Esophagus mucosa (tissue), 1 donor: ENCODE measurements at places on chromosomes 12 and 14.
A peak's percentile ranks its signal among the peaks of the same experiment; 100 is the strongest.

DNA sequence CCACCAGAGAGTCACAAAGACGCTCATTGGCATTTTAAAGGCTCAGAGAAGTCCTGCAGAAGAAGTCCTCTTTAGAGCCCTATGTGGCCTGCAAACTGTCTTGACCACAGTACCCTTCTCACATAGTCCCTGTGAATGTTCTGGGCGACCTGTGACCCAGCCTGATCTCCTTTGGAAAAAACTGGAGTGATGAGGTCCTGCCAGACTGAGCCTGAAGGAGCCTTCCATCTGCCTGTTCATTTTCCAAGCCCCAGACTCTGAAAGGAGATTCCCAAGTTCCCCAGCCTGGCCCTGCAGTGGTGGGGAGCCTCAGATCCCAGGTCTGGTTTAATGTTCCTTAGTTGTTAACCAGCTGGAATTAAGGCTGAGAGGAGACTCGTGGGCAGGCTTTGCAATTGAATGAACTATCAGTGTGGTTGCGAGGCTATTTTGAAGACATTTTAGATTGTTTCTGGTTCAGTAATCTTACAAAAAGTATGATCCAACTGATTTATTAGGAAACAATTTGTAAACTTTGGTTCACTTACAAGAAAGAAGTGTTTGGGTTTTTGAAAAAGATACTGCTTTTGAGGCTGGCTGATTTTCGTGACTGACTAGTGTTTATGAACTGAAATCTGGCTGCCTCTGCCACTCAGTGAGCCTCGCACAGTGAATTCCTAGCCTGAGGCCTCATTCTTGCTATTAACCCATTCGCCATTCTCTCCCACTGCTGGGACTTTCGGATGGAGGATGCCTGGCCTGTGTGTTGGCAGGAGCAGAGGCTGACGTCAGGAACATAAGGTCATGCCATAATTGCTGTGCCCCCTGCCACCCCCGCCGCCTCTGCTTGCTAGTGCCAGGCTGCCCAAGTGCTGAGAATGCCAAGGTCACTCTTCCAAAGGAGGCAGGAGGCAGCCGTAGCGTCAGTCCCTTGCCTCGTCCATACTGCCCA, 249.0 kb downstream of the CACNA1C start:
- ATAC-seq, result no peak

DNA sequence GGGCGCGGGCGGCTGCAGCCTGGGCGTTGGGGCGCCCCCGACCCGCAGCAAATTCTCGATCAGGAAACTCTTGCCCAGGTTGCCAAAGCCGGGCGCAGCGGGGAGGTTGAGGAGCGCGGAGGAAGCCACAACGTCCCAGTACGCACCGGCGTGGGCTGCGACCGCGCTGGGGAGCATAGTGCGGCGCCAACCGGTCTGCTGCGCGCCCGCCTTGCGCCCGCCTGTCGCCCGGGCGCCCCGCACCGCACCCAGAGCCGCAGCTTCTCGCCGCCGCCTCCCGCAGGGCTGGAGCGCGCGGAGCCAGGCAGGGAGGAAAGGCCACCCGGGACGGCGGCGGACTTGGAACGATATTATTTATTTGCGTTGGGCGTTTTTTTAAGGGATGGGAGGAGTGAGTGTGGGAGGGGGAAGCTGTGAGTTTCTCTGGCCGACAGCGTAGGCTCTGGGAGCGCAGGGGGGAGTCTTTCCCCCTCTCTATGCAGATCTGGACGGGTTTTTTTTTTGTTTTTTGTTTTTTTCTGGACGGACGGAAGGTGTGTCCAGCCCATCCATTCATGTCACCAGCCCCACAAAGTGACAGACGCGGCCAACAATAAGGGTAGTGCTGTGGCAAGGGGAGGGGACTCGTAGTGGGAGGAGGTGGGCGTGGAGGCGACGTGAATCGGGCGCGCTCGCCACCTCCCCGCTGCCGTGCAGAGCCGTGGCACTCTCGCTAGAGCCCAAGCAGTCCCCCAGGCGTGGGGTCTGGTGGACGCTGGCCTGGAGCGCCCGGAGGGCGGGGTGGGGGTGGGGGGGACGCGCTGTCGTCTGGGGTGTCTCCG, at the start of gene DBX2:
Gene DBX2 (minus strand): TSS at position 349 of the 821 bp plus-strand sequence. CDS start 172 bp downstream, at position 177.
- peak; percentile 61 for ATAC-seq

GRCh38 chr12:43179486-43179885, 372.5 kb downstream of the ADAMTS20 start:
- ATAC-seq, result no peak

GRCh38 chr12:27385766-27386564, 53.3 kb downstream of the BMAL2 start:
- no peak for ATAC-seq

- ATAC-seq, result no peak
These were observed 77.4 kb downstream of the ST8SIA1 start for GRCh38 chr12:22257100-22257499.

DNA sequence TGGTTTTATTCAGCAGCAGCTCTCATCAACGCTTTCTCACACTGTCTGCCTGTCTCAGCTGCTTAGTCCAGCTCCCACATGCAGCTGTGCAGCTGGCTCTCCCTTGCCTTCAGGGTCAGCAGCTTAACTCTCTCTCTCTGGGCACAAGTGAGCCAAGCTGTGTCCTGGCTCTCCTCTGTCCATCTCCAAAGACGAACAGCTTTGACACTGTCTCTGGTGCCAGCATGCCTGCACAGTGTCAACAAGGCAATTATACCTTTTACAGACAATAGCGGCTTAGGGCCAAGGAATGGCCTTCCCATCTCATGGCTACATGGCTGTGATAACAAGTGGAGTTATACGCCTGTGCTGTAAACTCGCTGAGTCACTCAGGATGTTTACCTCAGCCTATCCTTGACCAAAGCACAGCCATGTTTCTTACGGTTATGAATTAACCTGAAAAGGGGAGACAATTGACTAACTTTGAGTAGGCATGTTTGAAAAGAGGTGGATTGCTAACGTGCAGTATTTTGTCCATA, 38.4 kb upstream of the MANSC4 start:
- ATAC-seq, result no peak

DNA sequence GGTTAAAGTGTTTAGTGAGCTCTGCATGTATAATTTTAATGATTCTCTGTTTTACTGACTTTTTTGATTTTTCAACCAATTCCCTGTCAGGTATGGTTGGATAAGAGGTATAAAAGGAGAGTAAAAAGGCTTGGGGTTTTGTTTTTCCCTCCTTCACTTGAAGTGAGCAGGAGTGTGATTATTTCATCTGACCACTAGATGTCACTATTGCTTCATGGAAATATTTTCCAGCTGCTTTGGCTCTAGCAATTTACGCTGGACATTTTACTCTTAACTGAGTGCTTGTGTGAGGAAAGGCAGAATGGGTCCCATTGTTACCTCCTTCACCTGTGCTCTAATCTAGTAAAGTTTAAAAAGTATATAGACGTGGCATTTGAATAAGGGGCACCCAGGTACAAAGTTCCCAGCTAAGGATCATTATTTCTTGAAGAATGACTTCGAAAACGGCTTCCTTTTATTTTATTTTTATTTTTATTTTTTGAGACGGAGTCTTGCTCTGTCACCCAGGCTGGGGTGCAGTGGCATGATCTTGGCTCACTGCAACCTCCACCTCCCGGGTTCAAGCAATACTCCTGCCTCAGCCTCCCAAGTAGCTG, 66.5 kb downstream of the TBC1D30 start:
- peak; percentile 49 for ATAC-seq
